T-helper 22 cell (primary cell): ENCODE measurements at places on chromosomes 2 and 18.

GRCh38 chr18:67417864-67418523, 98.5 kb downstream of the DSEL start:
- no peak for DNase-seq

DNA sequence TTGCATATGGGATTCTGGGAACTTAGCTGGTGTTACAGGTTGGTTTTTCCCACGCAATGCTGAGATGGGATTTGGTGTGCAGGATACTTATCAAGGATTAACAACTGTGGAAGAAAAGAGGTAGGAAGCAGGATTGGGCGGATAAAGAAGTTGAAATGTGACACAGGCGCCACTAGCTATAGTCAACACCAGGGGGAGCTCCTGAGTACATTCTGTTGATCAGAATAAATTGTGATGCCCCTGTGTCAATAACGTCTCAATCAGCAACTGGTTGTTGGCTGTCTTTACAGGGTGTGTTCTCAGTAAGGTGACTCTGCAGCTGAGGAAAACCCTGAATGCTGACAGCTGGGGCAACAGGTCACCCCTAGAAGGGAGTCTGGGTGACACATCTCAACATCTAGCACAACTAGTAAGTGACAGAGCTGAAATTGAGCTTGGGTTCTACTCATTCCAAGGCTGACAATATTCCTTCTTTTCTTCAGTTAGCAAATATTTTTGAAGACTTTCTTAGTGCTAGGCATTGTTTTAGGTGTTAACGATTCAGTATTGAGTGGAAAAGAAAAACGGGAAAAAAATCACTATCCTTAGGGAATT, 143.0 kb downstream of the ARL6IP6 start:
- DNase-seq, result no peak

- no peak for DNase-seq
Observed at GRCh38 chr2:102059151-102059550, 67.4 kb downstream of the IL1R2 start.

- DNase-seq, result no peak
Observed at GRCh38 chr2:25479761-25480160, 138.0 kb upstream of the DNMT3A start.
